NCI-H1417 (cell line): ENCODE measurements at places on chromosomes 1 and 21.

DNA sequence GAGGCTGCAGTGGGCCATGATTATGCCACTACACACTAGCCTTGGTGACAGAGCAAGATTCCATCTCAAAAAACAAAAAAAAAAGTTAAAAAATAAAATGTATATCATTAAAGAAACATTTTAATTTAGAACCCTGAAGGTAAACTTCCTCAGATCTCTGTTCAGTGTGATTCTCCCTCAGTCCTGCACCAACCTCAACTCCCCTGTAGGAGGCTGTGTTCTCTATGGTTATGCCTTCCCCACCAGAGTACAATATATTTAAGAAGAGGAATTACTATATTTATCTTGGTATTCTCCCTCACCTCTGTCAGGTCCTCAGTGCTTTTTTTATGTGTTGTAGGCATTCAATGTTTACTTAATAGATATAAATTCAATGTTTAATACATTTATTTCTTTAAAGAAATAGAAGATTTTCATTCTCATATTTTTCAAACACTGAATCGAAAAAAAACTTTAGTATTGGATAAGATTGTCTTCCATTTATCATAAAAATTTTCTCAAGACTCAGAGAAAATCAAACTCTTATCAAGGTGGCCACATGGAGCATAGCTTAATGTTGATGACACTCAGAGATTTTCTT is 4.8 kb upstream of the LRRC8B start:
- no peak for DNase-seq

DNA sequence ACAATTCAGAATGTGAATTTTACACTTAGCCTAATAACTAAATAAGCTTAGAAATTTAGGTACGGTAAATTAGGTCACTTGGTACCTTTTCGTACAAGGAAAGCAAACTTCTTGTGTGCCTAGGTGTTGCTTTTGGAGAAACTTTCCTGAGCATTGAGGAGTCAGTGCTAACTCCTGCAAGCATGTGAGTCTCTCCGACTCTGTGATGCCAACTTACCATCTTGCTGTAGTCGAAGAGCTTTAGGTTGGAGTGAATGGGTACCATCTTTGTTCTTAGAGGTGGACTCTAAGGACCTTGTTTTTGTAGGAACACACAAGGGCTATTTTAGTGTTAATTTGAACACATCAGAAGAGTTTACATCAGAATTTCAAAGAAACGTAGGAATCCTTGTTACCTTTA is 688.9 kb downstream of the USP25 start:
- DNase-seq, result no peak

DNA sequence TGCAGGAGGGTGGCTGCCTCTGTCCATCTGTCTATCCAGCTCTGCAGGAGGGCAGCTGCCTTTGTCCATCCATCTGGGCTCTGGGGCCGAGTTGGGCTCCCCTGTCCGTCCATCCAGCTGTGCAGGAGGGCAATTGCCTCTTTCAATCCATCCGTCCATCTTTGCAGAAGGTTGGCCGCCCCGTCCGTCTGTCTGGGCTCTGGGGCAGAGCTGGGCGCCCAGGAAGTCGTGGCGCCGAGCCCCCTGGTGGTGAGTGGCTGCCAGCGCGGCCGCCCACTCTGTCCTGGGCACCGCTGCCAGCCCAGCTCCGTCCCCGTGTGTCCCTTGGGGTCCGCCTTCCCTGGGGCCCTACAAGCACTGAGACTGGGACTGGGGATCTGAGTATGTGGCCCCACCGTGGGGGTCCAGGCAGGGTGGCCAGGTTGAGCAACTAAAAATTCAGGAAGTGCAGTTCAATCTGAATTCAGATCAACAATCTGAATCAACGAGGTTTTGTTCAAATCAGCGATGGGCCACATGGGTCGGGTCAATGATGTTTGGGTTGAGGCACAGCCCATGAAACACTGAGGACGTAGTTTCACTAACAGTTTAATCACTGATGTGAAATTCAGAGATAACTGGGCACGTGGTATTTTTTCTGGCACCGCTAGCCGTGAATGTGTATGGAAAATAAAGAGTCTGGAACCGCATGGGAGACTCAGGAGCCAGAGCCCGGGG is 99.1 kb upstream of the ACTRT2 start:
- peak; percentile 4 for DNase-seq

DNA sequence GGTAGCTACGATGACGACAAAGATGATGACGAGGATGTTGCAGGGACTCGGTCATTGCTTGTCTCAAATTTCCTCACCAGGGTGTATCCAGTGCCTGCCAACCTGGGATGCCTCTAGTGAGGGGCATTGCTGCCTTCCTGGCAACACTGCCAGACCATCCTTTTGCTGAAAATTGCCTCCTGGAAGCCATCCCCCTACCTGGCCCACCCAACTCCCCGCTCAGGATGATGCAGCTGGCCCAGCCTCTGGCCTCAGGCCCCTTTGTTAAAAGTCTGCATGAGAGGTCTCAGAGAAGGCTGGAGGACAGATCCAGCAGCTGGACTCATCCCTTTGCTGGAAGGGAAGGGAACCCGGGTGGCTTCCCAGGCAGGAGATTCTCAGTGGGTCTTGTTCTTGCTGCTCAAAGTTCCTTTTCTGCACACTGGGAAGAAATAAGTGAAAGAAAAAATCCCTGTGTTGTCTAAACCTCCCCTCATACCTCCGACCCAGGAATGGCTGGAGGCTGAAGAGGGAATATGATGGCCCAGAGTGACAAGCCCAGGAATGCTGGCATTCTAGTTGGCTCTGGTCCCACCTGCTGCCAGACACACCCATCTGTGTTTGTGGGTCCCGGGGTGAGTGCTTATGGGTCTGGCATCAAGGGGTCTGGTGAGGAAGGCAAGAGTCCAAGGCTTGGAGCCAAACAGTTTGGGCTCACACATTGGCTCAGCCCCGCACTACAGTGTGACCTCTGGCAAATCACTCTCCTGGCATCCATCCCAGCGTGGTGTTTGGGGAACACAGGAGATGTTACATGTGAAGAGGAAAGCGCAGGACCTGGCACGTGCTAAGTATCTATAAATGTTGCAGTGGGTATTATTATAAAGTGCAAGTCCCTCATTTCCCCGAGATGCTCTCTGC is 6.7 kb upstream of the FNDC5 start:
- DNase-seq, result no peak

GRCh38 chr1:98497497-98497896 is 164.0 kb upstream of the SNX7 start:
- DNase-seq, result no peak
